ENCODE measurements at places on chromosomes 2 and 18.

- no peak for DNase-seq
These were observed 269.6 kb downstream of the ARHGAP15 start for GRCh38 chr2:143398781-143399180.

DNA sequence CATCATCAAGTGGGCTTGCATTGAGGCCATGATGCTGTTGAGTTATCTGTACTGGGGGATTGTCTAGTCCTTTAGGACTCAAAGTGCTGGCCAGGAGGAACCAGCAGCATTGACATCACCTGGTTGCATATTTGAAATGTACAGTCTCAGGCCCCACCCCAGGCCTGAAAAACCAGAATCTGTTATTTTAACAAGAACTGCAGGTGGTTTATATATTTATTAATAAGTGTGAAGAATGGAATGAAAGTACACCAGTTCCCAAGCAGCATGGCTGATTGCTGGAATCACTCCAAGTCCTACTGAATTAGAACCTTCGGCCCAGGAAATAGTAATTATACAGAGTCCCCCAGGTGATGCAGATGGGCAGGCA lies 2.8 kb downstream of the IL1F10 start:
- no peak for DNase-seq

DNA sequence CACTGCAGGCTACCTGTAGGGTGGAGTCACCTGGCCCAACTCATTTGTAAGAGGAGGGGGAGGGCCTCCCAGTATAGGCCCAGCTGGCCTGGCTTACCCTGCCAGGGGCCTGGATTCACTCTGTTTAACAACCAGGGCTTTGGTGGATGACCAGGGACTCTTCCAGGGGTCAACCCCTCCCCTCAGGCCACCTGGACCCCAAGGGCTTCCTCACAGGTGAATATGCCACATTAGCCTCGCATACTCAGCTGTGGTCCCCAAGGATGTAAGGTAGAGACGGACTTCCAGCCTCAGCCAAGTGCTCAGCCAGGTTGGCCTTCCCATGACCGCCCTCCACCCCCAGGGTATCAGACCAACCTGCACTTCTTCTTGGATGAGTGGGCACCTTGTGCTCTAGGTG lies 8.8 kb upstream of the SH3RF3 start:
- DNase-seq = no peak

DNA sequence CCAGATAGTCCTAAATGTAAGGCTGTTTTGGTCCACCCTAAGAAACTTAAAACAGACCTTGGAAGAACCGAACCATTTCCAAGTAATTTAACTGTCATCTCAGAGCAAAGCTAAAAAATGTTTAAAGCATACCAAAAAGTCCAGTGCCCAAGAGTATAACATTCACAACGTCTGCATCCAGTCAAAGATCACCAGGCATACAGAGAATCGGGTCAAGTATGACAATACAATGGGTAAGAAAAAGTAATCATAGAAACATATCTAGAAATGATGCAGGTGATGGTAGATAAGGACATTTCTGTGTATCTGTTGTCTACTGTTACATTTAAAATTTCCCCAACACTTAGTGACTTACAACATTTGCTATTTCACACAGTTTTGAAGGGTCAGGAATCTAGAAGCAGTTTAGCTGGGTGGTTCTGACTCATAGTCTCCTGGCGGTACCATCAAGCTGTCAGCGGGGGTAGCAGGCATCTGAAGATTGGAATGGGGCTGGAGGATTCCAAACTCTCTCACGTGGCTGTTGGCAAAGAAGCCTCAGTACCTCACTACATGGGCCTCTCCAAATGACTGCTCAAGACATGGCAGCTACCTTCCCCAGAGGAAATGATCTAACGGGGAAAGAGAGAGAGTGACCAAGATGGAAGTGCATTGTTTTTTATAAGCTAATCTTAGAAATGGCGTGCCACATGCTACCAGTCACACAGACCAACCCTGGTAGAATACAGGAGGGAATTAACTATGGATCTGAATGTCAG lies 36.6 kb upstream of the DYNC2LI1 start:
- no peak for DNase-seq

DNA sequence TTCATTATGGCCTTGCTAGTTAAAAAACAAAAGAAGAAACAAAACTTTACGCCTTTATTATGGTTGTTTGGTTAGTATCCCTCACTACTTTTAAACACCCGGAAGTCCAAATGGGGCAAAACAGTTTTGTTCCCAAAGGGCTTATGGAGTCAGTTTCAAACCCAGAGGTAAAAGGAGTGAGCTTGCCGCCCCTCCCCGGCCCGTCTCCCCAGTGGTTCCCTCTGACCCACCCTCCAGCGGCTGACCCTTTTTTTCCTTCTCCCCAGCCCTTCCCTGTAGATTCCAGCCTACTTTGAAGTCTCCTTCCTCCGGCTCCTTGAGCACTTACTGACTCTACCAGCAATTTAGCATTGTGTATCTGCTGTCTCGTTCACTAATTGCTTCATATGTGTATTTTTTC lies 209.2 kb downstream of the ICOS start:
- no peak for DNase-seq

- DNase-seq = no peak
These were observed 385.1 kb downstream of the RAD51AP2 start for GRCh38 chr2:17133052-17133671.

- no peak for DNase-seq
These were observed 20.5 kb downstream of the ANKRD62 start for GRCh38 chr18:12113999-12114646.

DNA sequence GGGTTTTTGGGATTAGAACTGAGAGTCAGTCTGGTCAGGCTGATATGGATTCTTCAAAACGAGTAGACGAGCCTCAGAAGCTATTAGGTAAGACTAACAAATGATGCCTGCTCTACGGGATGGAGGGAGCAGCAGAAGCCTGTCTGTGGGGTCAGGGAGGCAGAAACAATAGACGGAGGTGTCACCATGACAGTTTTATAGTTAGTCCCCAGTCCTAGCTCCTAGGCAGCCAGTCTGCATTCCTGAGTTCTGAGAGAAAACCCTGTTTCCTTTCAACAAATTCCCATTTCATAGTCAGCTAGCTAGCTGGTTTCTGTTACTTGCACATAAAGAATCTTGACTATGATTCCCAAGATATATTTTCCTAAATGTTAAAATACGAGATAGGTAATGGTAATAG lies 542.1 kb downstream of the PID1 start:
- no peak for DNase-seq

- DNase-seq = no peak
These were observed 26.0 kb upstream of the CSRNP3 start for GRCh38 chr2:165443511-165443910.

GRCh38 chr2:166042768-166043390 lies 84.9 kb downstream of the SCN1A start:
- no peak for DNase-seq

- no peak for DNase-seq
These were observed 319.0 kb downstream of the BCL11A start for GRCh38 chr2:60234274-60234986.

- no peak for DNase-seq
These were observed 564 bp downstream of the DPYSL5 start for GRCh38 chr2:26848336-26849055.

DNA sequence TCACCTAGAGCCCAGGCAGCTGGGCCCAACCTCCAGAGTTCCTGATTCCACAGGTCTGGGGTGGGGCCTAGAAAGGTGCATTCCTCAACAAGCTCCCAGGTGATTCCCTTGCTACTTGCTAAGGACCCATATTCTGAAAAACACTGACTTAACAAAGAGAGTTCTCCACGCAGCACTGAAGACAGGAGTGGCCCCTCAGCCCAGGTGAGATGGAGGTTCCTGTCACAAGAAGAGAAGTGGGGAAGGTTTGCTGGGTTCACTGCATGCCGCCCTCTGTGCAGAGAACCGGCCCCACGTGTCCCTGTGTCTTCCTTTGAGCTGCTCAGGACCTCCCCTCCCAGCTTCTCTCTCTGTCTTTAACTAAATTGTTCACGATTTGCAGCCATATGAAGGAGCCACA lies 201.4 kb upstream of the DDX18 start:
- no peak for DNase-seq

- no peak for DNase-seq
These were observed 1932.0 kb downstream of the SUCLG1 start for GRCh38 chr2:82527124-82527523.

GRCh38 chr2:10439185-10439879 lies 8.8 kb downstream of the ODC1 start:
- DNase-seq = no peak

- no peak for DNase-seq
These were observed 298.3 kb downstream of the TDRD15 start for GRCh38 chr2:21422050-21422449.
